ENCODE measurements at places on chromosomes 1 and 21.

GRCh38 chr1:29712284-29712651, 475.9 kb downstream of the PTPRU start:
- DNase-seq: peak; percentile 21

DNA sequence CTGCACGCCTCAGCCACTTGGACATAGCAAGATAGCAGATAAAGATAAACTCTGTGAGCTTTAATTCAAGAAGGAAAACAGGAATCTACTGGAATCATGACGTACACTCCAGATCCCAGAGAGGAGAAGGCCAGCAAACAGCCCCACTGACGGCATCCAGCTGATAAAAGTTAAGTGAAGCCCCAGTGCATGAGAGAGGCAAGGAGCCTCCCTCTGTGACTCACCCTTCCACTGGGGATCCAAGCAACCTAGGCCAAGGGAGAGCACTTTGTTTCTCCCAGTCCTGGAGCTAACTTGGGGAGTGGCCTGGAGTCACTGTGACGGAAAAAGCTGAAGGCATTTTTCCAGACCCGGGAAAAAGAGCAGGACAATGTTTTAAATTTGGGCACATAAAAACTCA, 270.0 kb downstream of the AKT3 start:
- peak; percentile 8 for DNase-seq

DNA sequence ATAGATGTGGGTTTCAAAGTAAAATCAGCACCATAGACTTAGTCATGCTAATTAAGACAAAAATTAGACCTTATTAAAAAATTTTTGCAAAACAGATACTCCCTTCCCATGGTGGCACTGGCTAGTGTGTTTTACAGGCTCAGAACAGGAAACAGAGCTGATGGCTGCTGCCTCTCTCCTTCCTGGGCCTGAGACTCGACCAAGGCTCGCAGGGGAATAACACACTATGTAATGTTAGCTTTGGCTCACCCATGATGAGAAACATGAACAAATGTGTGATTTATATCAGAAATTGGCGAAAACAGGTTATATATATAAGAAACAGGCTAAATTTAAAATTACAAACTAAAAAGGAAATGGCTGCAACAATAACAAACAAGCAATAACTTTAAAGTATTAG, 50.7 kb downstream of the ERG start:
- DNase-seq: no peak

- DNase-seq: peak; percentile 84
Observed at GRCh38 chr1:55580845-55581332, 365.7 kb upstream of the USP24 start.

DNA sequence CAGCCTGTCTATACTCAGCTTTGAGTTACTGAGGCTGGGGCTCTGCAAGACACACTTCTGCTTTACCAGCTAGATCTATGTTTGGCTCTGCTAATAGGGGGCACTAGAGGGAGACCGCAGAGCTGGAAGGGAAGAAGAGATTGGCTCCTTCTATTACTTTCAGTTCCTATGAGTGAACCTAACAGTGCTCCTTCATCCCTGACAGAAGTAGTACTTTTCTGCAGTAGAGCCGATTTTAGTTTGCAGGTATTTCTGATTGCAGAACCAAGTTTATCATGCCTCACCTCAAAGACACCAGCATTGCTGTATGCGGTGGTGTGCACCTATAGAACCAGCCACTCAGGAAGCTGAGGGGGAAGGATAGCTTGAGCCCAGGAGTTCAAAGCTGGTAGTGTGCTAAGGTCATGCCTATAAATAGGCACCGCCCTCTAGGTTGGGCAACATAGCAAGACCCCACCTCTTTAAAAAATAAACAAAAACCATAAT, 5.7 kb upstream of the ZDHHC18 start:
- no peak for DNase-seq

GRCh38 chr1:230431527-230431926, 5.4 kb upstream of the PGBD5 start:
- no peak for DNase-seq

DNA sequence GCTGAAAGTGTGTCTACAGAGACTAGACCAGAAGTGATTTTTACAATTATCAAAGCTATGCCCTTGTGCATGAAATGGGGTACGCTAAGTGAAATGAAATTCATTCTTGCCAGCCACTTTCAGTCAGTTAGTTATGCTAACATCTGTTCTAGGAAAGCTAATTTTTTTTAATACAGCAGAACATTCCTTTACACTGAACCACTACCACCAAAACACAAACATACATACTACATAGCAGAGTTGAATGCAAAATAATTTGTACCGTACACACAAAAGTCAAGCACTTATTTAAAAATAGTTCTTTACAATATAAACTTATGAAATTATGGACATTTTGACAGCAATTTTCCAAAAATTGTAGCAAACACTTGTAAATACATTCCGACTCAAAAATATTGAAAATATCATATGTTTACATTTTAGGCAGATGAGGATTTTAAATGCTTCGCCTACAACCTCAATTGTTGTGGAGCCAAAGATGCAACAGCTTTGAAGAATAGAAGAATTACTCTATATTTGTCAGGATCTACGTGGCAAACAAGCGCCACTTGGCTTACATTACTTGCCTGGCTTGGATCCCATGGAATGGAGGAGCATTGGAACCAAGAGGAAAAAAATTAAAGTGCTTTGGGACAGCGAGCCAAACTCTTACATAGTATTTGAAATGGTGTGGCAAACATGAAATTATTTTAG, 30.6 kb downstream of the WLS start:
- DNase-seq: no peak

DNA sequence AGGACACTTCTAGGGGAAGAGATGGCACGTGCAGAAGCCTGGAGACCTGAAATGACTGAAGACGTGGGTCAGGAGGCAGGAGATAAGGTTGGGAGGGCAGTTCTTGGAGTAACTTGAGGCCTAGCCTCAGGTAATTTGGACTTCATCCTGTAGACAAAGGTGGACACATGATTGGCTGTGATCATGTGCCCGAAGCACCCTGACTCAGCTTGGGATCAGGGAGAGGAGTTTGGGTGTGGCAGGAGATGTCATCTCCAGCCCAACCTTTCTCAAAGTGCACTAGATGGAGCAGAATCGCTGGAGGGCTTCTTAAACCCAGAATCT, 1.5 kb downstream of the SLC66A1 start:
- DNase-seq: peak; percentile 52

- peak; percentile 4 for DNase-seq
Observed at GRCh38 chr1:57576756-57577155, 152.9 kb upstream of the DAB1 start.

DNA sequence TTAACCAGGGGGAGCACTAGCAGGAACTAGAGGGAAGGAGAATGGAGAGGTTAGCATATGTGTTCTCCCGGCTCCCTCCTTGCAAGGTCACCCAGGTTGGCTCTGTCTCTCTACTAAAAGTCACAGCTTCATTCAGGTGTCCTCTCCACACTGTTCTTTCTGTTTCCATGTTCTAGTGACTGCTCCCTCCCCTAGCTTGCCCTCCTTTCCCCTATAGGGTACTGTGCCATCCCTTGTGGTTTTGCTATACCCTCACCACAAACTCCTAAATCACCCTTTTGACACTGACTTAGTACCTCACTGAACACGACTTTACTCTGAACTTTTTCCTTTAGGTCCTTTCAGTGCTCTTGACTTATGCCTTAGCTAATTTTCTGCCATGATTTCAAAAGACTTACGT, 389.3 kb downstream of the ST6GALNAC3 start:
- no peak for DNase-seq

DNA sequence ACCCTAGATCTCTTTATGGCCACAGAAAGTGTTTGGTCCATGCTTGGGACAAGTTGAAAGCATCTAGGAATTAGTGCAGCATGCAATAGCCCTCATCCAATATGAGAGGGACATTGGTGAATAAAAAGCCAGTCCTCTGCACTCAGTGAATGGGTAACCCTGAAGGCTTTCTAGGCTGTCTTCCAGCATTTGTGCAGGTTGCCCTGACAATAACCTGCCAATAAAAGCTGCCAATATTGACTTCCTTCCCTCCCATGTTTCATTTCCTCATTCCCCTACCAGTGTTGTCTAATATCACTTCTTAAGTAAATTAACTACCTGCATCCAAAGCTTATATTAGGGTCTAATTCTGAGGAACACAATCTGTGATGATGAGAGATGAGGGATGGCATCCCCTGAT, 563.6 kb upstream of the NEGR1 start:
- no peak for DNase-seq

- peak; percentile 21 for DNase-seq
Observed at GRCh38 chr1:192810253-192810880, 1.5 kb downstream of the RGS2 start.

DNA sequence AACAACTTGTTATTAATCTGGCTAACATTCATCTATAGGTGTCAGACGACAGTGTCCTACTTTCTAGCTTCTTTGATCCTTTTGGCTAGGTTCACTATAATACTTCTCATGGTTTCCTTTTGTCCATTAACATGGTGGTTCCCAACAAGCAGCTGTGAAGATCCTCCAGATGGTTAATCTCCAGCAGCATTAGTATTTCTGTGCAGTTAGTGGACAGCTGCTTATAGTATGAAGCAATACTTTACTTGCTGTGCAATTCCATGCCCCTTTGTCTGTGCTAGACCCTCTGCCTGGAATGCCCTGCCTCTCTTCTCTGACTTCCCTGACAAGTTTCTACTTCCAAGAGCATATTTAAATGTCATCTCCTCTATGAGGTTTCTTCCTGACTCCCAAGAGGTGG, 41.7 kb upstream of the ARHGAP29 start:
- no peak for DNase-seq

DNA sequence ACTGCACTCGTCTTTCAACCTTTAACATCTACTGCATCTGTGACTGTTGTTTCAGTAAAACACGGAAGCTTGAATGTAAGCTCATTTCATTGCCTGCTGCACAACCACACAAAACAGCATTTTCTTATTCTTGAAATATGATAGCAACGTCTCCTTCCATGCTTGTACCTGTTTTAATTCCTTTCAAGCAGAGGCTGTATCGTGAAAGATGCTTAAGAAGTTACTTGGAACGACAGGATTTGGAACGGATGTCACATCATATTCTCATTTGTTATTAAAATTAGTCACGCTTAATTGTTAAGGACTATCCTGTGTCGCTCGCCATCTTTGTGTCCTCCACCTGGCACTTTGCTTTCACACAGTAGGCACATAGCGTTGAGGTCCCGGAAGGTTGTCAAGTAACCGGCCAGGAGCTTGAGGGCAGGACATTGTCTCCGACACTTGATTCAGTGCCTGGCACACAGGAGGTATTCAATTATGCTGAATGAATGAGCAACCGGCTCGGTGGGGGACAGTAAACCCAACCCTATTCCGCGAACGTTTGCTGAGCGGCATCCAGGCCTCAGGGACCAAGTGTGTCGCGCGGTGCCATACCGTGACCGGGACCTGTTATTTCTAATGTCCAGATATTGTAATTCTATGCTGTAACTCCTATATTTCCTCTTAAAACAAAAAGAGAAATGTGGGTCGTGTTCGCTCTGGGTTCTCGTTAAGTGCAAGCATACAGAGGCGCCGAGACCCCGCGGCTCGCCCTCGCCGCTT, 499 bp upstream of the SH3GLB1 start:
- peak; percentile 22 for DNase-seq

DNA sequence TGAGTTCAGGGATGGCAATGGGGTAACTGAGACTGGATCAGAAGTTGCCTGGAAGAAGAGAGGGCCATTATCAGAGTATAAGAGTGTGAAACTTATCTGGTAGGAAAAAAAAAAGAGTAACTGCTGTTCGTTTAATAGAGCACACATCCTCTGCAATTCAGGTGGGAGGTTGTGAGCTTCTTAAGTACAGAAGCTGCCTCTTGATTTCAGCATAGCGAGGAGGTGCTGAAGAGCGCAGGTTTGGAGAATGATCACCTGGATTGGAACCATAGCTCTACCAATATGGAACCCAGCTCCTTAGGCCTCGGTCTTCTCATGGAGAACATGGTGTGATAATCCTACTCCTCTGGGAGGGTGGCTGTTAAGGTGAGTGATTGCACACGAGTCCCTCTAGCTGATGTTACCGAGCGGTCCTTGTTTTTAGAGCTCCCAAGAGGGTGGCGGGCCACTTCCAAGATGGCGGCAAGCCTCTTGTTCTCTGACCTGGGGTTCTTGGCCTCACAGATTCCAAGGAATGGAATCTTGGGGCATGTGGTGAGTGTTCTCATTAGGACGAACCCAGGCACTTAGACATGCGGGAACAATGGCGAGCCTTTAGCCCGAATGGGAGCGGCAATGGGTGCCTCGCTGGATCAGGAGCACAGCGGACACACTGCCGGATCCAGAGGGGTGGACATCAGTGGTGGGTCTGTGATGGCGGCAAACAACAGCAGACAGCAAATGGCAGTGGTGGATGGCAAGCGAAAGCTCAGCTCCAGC, 3.3 kb upstream of the MX1 start:
- no peak for DNase-seq

GRCh38 chr1:9128520-9129265, at the start of gene GPR157:
GPR157 (minus strand) TSS chr1:9129102; CDS start chr1:9129027, 75 bp downstream.
- peak; percentile 88 for DNase-seq

DNA sequence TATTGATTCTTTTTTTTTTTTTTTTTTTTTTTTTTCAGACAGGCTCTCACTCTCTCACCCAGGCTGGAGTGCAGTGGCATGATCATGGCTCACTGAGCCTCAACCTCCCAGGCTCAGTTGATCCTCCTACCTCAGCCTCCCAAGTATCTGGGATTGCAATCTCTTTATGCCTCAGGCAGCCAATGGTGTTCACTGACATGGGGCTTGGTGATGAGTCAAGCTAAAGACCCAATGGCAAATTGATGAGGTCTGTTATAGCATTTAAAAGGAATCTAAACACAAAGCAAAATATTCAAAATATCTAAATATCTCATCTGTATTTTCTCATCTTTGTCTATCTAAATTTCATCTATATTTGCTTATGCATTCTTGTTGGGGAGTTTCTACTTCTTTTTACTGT, 30.5 kb upstream of the CAMSAP2 start:
- DNase-seq: no peak

DNA sequence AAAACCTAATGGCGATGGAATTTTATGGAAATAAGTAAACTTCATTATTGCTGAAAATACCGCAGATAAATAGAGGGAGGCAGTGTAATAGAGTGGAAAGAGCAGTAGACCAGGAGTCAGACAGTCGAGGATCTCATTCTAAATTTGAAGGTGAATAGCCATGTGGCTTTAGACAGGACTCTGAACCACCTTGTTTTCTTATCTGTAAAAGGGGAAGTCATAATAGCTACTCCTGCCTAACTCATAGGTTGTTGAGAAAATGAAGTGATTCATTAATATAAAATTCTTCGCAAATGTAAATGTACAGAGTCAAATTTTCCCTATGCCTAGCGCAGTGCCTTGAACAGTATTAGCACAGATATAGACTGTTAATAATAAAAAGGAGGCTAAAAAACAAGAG, 14.8 kb downstream of the RPS6KC1 start:
- DNase-seq: no peak

- peak; percentile 81 for DNase-seq
Observed at GRCh38 chr1:168082008-168082876, 54.5 kb downstream of the GPR161 start.

- no peak for DNase-seq
Observed at GRCh38 chr21:32189688-32190483, 89.0 kb downstream of the MIS18A start.

- no peak for DNase-seq
Observed at GRCh38 chr21:45508607-45509565, 33.4 kb downstream of the SLC19A1 start.

Data from epithelial cell of esophagus (primary cell).